ENCODE measurements at places on chromosomes 6 and 20.

DNA sequence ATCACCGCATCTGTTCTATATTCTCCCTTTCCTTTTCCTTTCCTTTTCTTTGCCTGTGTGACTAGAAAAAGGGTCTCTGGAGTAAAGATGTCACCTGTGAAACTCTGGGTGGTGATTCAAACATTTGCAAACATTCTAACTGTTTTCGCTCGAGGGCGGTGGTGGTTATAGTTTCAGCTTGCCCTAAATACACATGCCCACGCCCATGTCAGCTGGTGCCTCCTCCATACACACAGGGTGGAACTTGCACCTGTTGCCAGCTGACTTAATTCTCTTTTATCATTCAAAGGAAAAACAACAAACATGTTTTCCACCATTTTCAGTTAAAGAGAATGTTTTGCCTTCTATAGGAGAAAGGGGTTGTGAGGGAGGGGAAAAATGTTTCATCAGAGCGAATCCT is 381.9 kb upstream of the ARID1B start:
- peak; percentile 6 for DNase-seq

GRCh38 chr6:10555625-10556309 is 34.6 kb downstream of the GCNT2 start:
- no peak for DNase-seq

- no peak for DNase-seq
Observed at GRCh38 chr20:11453430-11453829, 464.3 kb upstream of the BTBD3 start.

- no peak for DNase-seq
Observed at GRCh38 chr6:71979911-71980310, 93.6 kb downstream of the RIMS1 start.

DNA sequence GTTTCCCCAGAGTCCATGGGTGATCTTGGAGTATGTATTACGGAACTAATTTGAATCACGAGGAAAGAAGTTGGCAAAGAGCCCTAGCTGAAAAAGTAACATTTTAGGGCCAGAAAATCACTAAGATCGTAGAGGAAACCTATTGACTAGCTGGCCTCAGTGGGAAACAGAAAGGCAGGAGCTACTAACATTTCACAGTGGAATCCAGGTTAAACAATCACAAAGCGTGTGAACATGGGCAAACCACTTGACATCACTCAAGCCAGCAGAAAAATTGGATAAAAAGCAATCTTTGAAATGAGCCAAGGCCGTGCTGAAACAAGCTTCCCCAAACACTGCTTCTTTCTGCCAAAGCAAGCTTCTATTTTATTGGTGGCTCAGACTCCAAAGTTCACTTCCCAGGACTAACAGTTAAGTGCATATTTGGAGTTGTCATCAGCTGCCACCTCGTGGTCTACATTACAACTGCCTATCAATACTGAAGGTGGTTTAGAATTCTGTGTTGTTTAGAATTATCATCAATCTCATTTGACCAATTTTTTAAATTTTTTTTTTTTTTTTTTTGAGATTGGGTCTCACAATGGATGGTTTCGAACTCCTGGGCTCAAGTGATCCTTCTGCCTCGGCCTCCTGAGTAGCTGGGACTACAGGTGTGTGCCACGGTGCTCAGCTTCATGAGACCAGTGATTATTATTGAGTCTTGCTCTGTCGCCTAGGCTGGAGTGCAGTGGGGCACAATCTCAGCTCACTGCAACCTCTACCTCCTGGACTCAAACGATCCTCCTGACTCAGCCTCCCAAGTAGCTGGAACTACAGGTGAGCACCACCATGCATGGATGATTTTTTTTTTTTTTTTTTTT is 10.6 kb downstream of the RPS10 start:
- peak; percentile 14 for DNase-seq

DNA sequence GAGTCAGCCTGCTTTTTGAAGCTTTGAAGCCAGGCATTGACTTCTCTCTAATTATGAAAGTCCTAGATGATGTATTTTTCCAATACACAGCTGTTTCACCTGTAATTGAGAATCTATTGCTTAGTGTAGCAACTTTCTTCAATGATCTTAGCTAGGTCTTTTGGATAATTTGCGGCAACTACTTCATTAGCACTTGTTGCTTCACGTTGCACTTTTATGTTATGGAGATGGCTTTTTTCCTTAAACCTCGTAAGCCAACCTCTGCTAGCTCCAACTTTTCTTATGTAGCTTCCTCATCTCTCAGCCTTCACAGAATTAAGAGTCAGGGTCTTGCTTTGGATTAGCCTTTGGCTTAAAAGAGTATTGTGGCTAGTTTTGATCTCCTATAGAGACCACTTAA is 44.8 kb downstream of the PHIP start:
- DNase-seq = no peak

DNA sequence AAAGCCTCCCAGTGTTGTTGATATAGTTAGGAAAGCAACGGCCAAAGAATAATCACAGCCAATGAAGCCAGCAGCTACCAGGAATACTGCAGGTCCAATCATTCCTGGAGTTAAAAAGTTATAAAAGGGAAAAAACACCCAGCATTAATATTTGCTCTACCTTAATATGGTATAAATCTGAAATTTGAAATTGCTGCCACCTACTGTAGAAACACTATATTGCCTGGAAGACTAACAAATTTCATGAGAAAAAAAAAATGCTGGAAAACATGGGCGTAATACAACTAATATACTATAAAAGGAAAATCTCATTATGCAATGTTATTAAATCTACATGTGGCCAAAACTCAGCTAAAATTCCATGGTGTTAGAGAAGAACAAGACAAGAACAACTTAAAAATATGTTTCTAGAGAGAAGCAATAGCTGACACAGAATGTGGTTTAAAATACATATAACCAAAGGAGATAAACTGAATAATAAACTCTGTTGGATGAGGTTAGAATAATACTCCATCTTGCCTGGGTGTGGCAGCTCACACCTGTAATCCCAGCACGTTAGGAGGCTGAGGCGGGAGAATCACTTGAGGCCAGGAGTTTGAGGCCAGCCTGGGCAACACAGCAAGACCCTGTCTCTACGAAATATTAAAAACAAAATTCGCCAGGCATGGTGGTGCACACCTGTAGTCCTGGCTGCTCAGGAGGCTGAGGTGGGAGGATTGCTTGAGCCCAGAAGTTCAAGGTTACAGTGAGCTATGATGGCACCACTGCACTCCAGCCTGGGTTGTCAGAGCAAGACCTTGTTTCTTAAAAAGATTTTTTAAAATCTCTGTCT is 43.1 kb downstream of the SLC17A5 start:
- DNase-seq = no peak

DNA sequence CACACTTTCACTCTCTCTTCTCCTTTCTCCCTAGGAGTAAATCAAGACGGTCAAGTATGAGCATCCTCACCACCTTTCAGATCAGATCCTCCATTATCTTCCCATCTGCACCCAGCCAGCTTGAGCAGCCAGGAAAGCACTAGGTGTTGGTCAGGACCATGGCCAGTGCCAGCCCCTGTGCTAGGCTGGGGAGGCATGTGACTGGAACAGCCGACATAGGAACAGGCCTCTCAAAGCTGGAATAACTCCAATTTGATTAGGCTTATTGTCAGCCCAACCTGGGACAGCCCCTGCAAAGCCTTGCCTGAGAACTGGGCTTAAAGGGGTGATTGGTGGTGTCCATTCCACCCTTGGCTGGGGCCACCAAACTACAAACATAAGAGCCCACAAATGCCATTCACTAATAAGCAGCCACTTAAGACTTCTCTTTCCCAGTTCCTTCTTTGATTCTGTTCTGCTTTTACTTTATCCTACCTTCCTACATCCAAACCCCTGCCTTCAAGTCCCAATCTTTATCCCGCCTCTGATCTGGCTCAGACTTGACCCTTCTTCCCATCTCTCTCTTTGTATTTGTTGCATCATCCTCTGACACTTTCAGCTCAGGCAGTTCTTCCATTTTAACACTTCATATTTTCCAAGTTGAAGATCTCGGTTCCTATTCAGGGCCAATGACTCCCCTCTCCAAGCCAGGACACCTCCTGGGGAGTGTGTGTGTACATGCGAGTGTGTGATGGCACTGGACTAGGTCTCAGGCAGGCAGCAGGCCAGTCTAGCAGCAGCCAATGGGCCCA is 4.5 kb upstream of the TREM2 start:
- no peak for DNase-seq

GRCh38 chr6:77463861-77464494 is 687 bp upstream of the HTR1B start:
- no peak for DNase-seq

- DNase-seq = no peak
Observed at GRCh38 chr20:1934721-1935573, 39.7 kb downstream of the SIRPA start.

DNA sequence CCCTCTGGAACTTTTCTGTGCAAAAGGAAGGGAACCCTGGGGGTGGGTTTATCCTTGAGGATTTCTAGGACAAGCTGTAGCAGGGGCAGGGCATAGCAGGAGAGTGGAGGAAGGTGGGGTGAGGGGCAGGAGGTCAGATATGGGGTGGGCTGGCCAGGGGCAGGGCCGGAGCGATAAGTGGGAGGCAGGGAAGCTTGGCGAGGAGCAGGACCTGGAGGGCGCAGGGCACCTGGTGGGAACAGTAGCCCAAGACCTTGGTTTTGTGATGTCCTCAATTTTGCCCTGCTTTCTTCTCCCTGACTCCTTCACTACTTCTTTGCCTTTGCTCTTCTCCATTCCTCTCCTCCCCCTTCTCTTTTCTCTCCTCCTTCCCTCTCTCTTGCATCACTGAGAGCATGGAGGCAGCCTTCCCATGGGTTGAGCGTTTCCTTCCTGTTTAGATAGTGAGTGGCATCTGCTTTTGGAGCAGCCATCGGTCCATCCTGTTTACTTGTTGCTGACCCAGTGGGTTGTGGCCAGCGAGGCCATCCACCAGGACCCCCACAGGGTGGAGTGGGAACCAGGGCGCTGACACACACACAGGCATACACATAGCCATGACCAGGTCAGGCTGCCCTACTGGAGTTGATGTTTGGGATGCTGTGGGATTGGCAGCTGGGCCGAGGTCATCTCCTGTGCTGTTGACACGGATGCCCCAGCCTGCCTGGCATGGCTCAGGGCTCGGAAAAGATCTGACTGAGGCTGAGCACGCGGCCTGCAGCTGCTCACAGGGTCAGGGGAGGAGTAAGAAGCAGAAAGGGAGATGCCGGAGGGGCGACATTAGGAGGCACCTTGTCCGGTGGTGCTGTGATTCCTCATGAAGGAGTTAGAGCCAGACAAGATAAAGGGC is 121.0 kb upstream of the RNF24 start:
- DNase-seq = no peak

DNA sequence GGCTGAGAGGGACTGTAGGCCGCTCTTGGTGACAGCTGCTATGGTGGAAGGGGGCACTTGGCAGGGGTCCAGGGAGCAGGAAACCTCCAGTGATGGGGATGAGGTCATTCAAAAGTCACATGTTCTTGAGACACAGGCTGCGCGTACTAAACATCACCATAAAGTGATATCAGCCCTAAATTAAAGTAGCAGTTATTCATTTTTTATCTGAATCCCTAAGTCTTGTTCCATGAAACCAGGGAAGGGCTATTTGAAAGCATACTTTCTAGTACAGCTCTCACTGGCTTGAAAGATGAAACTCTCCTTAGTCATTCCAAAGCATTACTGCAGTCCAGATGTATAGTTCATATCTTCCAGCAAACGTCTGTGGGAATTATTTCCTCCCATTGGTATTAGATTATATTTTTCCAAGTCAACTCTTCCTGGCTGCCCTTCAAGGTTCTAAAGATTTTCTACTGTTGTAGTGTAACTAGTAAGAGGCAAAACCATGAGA is 373.1 kb downstream of the CD109 start:
- DNase-seq = no peak

Measured in T-helper 9 cell (primary cell).